T1000 (cell line): ENCODE measurements at places on chromosomes 1 and 21.

GRCh38 chr1:197140121-197140520 is 6.3 kb downstream of the ASPM start:
- DNase-seq, result no peak

GRCh38 chr1:1684031-1684681 is 8.4 kb downstream of the SLC35E2B start:
- DNase-seq, result no peak

DNA sequence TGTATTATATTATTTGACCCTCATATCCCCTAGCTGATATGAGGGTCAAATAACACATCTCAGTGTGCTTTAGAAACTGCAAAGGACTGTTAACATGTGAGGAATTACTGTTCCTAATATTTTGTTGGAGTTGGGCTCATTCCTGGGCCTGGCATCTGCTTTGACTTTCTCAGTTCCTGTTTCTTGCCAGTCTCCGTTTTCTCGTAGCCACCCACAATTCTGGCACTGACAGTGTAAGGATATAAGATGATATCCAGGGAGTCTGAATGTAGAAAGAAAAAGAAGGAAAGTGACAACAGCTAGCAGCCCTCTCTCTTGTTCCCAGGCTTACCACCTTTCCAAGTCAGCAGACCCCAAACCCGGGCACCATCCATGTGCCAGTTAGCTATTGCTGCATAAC is 54.4 kb upstream of the SCMH1 start:
- DNase-seq, result no peak

DNA sequence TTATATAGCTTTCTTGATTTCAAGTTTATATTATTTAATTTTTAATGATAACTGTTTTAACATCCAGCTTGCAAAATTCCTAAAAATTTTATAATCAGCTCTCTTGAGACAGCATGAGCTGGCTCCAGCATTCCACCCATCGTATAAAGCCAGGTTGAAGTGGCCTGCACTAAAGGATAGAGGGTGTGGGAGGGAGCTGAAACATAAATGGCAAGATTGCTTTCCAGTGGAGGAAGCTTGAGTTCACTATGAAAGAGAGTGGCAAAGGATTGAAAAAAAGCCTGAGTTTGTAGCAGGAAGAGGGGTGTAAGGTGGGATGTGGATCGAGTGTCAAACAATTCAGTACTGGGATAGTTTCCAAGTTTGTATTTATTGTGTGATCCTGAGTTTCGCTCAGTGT is 48.5 kb upstream of the ZNF644 start:
- no peak for DNase-seq

DNA sequence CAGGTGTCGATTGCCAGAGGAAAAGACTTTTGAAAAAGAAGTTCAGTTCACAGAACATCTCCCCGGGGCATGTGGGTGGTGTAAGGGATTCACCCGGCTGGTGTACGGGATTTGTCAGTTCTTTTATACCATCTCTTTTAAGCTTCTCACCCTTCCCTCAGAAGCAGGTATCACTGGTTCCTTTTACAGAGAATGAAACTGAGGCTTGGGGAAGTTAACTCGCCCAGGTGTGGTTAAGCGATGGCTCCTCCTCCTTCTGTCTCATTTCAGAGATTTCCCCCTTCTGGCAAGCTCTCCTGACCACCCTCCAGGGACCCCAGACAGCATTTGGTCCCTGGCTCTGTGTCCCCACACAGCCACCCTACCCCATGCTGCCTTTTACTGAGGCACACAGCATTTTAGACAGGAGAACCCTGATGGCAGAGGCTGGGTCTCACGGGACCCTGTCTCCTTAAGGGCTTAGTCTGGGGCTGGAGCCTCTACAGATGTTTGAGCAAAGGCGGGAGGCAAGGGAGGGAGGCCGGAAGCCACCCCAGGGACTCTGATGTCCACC is 2.8 kb upstream of the ECE1 start:
- DNase-seq, result no peak

- DNase-seq, result no peak
These were observed 21.2 kb upstream of the CLIC6 start for GRCh38 chr21:34647555-34647954.

- DNase-seq, result no peak
These were observed 171.9 kb upstream of the NR5A2 start for GRCh38 chr1:199855580-199855979.
